NAMALWA (cell line): ENCODE measurements at places on chromosomes 2 and 18.

DNA sequence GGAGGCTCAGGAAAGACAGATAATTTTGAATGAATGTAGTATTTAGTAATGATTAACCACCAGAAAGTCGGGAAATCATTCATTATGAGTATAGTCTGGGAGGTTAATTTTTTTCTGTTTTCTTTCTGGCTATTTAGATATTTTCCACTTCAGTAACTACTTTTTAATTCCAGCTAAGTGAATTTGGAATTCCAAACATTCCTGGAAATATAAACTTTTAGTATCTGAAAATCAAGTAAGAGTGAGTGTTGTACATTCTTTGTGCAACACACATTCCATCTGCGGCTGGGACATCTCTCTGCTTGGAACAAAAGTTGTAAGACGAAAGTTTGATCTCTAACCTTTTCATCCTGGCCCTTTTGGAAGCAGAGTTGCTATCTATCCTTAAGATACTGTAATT lies 275.7 kb upstream of the SPRED2 start:
- DNase-seq, result no peak

- DNase-seq, result no peak
Observed at GRCh38 chr2:169512525-169512924, 3.0 kb downstream of the KLHL41 start.

DNA sequence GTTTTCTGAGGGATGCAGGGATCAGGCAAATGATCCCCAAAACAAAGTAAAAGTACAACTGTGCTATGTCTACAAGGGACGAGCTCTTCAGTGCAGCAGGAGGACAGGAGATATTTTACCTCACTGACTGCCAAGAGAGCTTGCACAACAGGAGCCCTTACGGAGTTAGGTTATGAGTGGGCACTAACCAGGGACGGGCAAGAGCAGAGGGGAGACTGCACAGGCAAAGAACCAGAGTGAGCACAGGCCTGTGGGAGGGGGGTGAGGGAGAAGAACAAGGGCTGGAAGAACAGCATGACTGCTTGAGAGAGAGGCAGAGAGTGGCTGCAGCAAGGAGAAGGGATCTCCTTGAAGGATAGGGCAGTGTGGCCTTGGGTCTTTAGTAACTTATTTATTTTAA lies 101.1 kb upstream of the PID1 start:
- no peak for DNase-seq

DNA sequence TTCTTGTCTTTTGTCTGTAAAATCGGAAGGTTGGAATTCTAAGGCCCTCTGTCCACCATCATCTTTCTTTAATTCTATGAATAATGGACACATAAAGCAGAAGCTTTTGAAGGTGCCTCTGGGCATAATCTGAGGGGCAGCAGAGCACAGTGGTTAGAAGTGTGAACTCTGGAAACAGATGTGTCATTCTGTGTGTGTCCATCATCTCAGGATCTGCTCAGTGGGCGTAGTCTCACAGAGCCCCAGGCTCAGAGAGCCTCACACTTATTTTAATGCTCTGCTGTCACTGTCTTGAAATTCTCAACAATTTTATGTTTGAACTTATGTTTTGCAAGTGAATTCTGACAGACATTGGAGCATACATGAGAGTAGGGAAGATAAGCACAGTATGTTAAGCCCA lies 31.0 kb upstream of the CCDC93 start:
- no peak for DNase-seq

DNA sequence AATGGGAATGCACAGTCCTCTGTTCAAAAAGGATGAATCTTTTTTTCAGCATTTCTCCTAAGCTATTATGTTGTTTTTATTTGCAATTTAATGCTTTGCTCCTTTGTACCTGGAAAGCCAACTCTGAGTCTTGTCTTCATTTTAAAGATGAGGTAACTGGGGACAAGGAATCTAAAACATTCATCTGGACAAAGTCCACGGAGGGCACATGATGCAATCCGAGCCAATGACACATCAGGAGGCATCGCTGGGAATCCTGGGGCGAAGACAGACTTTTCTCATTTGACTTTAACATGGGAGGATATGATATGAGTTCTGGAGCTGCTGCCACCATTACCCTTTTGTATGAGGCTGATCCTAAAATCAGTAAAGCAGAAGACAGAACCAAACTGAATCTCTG lies 116.5 kb upstream of the REG3G start:
- DNase-seq, result no peak

GRCh38 chr2:55840460-55840859 lies 83.1 kb downstream of the EFEMP1 start:
- peak; percentile 25 for DNase-seq

- DNase-seq, result peak; percentile 31
Observed at GRCh38 chr2:3604991-3605961, 10.4 kb downstream of the COLEC11 start.

DNA sequence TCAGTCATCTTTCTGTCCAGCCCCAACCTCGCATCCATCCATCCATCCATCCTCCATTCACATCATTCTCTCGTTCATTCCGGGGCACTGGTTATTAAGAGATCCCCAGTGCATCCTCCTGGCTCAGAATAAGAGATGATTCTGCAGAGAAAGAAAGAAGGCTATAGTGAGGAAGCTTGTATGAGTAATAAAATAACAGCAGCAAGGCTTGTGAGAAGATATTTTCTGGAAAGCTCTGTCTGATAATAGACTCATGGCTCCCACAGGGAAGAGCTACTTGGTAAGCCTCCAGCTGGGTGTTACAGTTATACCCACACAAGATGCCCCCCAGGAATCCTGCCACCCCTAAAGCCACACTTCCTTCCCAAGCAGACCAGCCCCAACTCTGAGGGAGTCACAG lies 143.2 kb downstream of the MTCL1 start:
- no peak for DNase-seq

DNA sequence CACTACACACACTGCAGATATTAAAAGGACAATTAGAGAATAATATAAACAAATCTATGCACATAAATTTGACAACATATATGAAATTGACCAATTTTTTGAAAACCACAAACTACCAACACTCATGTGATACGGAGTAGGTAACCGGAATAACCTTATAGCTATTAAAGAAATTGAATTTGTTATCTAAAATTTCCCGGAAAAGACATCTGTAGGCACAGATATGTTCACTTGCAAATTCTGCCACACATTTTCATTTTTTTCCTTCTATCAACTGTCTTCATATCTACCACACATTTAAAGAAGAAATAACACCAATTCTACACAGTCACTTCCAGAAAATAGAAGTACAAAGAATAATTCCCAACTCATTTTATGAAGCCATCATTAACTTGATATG lies 22.4 kb downstream of the NLRC4 start:
- no peak for DNase-seq
